Cerebellum (tissue), 4 donors: ENCODE measurements at places on chromosomes 13 and 19.

GRCh38 chr19:5850743-5851293 lies 431 bp downstream of the FUT3 start:
- DNase-seq = no peak

GRCh38 chr19:24059563-24060295 lies 27.3 kb upstream of the ZNF254 start:
- no peak for DNase-seq

DNA sequence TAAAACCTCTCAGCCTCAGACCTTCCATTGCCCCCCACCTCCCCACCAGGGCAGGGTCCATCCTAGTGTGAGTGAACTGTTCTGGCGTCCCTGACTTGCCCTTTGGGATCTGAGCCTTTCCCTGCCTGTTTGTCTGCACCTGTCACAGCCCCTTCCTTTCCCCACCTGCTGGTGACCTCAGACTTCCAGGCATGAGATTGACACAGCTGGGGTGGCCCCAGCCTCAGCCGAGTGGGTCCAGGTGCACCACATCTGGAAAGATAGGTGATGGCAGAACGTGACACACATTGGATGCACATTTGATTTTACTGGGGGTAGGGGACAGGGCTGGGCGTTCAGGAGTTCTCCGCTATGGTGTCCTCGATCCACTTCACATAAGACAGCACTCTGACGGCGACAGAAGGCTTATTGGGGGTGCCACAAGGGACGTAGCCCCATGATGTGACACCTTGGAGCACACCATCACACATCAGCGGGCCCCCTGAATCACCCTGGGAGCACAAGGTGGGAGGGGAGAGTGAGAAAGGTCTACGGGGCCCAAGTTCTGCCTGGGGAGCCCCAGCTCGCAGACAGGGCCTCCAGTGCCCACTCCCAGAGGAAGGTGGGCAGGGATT lies 4.6 kb downstream of the KLK1 start:
- no peak for DNase-seq

DNA sequence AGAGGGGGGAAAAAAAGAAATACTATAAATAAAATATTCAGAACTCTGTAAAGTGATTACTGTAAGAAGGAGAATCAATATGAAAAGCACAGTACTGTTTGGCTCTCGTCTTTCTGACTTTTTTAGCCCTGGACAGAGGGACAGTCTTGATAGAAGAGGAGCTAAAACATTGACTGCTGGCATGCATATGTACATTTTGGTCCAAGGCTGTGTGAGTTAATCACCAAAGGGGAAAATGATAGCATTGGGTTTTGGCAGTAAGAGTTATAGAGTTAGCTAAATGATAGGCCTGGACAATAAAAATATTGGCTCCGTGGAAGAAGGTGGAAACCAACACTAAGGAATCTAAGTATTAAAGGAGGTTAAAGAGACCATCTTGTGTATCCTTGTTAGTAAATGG lies 50.3 kb downstream of the RAP2A start:
- DNase-seq = no peak

DNA sequence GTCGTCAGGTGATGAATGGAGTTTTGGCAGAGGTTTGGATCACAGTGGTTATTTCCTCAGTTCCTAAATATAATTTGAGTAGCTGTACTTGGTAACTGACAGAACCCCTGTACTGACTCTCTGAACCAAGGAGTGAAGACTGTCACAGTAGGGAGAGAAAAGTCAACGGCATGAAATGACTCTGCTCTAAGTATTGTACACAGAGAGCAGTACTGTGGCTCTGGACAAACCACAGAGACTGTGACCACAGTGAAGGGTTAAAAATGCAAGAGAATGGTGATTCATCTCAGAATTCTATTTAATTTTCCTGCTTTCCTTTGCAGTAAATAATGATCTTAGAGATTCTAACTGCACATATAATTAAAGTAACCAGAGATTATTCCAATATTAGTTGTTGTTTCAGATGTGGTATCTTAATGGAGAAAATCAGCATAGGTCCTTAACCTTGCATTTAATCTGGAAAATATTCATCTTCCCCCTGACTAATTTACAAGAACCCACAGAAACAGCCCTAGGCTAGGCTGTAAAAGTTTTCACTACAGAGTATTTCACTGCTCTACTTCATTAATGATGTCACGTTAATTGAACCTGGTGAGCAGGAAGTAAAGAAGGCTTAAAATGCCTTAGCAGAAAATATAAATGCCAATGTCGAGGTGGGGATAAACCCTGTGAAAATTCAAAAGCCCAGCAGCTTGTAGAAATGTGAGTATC lies 221.9 kb downstream of the LIG4 start:
- no peak for DNase-seq

DNA sequence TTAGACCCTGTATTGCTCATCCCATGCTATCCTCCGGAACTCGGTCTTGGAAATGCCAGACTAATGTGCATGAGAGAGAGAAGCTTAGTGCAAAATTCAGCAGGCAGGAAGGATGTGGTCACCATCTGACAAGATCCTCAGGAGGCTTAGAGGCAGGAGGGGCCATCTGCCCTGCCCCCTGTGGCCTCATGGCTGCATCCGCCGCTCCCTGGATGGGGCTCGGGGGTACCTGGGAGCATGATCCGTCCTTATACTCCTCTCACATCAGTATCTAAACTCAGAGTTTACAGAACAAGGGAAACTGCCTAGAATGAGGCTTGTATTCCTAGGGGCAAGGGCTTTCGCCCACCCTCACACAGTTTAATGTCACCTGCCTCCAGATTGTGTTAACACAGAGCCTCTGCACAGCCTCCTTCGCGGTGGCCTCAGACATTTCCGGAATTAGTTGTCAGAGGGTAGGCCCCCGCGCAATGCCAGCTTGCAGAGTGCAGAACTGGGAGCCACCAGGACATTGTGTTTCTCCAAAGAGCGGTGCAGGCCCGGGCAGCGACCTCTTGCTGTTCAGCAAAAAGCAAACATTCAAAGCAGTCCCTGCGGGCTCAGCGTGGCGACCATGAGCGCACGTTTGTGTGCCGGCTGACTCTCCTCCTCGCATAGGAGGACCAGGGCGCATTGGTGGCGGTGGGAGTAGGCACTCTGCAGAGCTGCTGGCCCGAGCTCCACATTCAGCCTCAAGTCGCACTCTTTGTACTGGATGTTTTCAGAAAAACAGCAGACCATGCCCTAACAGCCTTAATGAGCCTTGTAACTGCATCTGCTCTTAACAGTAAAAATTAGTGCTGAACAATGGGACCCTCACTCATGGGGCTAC lies 39.1 kb downstream of the GPR12 start:
- DNase-seq = peak; percentile 45
